Fibroblast of skin of scalp (primary cell): ENCODE measurements at places on chromosomes 6 and 20.

DNA sequence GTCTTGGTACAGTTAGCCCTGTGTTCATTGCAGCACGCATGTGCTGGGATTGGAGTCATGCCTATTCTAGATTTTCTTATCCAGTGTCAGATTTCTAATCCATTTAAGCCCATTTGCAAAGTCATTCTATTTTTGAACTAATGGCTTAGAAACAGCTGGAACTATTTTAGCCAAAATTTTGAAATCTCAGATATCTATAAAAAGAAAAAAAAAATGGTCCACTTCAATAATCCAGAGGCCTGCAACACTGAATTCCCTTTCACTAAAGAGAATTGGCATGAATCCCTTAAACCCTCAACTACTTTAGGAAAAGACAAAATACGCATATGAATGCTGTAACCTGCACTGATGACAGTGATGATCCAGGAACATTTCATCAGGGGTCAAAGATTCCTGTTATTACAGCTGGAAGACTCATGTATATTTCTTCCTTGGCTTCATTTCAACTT, 1.5 kb downstream of the COL21A1 start:
- peak; percentile 55 for DNase-seq

DNA sequence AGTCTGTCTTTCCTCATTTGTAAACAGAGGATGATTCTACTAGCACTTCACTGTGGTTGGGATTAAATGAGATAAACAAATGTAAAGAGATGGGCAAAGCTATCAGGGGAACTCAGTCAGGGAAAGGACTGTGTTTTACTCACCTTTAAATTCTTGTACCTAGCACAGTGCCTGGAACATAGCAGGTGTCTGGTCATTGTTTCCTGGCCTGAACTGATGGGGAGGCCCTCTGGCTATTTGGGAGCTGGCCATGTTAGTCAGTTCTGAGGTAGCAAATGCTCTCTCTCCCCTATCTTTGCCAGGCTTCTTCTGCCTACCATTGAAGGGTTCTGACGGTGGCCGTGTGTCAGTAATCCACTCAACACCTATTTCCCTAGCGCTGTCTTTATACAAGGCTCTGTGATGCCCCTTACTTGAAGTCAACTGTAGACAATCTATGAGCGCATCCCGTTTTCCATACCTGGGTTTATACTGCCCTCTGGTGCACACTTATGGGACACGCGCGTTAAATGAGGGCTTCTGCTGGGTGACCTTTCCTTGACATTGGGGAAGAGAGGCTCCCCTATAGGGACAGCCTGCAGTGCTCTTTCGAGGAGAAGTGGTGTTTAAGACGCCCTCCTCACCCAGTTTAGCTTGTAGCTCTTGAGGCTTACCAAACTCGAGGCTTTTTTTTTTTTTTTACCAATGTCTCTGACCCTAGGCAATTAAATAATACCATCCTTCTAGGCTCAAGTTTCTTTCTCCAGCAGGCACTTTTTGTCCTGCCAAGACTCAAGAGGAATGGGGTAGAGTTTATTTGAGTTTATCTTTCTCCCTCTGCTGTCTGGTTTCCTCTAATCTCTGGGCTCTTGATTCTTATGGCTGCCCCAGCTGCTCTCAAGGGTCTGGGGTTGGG, 4.0 kb upstream of the SPATS1 start:
- DNase-seq = peak; percentile 62

DNA sequence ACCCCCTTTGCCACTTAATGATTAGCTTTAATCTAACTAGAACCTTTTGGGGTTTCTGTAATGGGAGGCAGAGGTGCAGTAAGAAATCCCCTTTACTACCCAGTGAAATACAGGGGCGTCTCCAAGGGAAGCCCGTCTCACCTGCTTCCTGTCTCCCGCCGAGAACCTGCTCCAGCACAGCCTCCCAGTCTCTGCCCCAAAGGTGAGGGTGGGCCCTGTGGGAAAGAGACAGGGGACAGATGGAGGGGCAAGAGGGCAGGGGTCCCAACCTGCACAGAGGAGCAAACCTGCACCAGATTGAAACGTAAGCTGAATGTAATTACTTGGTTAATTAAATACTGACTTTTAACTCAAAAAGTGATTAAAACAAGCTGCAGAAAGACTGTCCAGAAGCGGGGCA, 474.2 kb upstream of the SULF2 start:
- DNase-seq = no peak

DNA sequence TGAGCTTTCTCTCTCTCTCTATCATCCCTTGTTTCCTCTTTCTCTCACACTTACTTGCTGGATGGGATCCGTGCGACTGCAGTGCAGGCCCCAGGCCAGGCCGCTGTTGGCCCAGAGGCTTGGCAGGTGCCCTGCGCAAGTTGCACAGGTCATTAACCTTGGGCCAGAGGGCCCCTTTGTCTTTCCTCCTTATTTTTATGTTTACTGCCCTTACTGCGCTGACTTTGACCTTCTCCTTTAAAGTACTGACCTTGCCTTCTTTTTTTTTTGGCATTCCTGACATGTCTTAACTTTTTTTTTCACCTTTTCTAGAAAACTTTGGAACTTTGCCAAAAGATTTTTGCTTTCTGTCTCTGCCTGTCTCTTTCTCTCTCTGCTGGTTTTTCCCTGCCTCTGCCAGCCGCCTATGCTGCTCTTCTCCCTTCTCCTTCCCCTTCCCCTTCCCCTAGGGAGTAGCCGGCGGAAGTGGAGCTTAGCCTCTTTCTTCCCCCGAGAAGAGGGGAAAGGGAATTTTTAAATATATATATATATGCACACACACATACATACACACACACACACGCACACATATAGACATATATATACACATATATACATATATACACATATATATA, 59.6 kb upstream of the CDH4 start:
- no peak for DNase-seq

- no peak for DNase-seq
Observed at GRCh38 chr6:10834823-10835222, 3.5 kb downstream of the MAK start.

- DNase-seq = no peak
Observed at GRCh38 chr6:155224618-155225017, 39.2 kb upstream of the CLDN20 start.

DNA sequence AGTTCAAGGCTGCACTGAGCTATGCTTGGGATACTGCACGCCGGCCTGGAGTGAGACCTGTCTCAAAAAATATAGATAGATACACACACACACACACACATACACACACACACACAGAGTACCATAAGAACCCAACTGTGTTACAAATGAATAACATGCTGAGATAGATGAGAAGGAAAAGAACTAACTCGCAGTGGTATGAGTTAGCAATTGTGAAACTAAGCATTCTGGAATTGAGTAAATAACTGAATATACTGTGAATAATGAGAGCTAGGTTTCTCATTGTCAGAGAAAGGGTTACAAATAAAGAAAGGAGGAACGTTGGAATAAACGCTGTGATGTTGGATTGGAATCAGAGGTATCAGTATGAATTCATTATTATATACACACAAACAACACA, 14.6 kb upstream of the FAXC start:
- no peak for DNase-seq

DNA sequence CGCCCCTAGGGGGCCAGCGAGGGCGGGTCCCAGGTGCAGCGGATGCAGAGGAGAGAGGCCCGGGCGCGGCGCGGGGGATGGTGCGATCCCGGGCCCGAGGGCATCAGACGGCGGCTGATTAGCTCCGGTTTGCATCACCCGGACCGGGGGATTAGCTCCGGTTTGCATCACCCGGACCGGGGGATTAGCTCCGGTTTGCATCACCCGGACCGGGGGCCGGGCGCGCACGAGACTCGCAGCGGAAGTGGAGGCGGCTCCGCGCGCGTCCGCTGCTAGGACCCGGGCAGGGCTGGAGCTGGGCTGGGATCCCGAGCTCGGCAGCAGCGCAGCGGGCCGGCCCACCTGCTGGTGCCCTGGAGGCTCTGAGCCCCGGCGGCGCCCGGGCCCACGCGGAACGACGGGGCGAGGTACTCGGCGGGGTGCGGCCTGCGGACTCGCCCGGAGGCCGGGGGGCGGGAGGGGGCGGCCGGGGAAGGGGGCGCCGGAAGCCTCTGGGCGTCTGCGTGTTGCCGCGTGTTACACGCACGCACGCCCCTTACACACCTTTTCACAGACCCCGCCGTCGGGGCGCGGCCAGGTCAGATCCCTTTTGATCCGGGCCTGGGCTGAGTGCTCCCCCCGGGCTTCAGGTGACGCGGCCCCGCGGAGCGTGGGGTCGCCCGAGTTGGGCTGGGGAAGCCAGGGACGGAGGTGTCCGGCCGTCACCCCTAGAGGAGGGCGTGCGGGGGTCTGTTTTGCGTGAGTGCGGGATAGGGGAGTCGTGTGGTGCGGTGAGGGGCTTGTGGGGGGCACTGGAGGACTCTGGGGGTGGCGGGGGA, 412 bp downstream of the TRIB3 start:
- DNase-seq = peak; percentile 86

- DNase-seq = no peak
Observed at GRCh38 chr6:136226674-136227377, 23.3 kb downstream of the MTFR2 start.

DNA sequence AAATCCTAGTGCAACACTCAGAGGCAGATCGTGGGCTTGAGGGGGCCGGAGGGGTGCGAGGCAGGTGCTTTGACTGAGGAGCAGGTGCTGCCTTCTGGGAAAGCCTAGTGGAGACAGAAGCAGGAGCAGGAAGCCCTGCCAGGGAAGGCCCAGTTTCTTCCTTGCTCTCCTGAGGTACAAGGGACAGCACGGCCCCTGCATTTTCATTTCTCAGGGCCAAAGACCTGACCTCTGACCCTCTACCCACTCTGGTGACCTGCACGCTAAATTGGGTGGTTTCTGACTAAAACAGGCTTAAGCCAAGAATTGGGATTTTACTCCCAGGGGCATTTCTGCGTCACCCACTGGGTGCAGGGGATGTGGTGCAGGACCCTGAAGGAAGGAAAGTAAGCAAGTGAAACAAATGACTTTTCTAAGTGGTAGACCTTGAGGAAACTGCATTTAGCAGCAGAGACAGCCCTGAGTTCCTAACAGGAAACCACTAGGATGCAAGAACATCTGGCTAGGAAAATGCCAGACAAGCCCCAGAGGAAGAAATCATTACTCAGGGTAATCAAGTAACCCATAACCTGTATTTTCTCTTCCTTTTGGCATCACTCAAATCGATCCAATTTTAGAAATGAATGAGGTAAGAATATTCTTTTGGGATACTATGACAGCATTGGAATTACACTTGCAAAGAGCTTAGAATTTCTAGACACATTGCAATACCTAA, 141.7 kb downstream of the CD164 start:
- no peak for DNase-seq

DNA sequence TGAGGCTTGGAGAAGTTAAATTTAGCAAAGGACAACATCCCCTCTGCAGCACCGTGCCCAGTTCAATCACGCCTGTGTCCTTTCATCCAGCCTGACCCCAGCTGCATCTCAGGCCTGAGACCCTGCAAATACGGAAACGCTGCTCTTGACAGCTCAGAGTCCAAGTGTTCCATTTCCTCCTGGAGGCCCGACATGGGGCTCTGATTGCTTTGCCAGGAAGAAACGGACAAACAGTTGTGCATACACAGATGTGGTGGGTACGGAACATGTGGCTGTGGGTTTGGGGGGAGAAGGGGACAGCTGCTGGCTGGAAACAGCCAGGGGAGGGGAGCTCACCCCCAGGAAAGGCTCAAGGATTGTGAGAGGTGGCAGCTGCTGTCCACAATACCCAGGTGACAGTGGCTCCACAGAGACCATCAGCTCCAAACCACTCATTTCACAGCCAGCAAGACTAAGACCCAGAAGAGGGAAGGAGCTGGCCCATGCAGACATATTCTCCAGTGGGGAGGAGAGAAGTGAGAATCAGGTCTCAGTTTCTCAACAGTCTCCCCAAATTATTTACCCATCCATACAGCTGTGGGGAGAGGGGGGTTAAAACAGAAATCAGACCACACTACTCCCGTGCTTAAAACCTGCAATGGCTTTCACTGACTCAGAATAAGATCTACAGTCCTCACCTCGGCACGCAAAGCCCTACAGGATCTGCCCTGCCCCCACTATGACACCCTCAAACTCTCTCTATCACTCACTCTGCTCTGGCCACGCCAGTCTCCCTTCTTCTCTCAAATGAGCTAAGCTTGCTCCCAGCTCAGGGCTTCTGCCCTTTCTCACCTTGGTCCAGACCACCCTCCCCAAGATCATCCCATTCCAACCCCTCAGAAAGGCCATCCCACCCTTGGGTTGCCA, 89.1 kb downstream of the PREX1 start:
- DNase-seq = no peak

GRCh38 chr6:103122766-103123601, 1729.5 kb downstream of the GRIK2 start:
- peak; percentile 61 for DNase-seq

DNA sequence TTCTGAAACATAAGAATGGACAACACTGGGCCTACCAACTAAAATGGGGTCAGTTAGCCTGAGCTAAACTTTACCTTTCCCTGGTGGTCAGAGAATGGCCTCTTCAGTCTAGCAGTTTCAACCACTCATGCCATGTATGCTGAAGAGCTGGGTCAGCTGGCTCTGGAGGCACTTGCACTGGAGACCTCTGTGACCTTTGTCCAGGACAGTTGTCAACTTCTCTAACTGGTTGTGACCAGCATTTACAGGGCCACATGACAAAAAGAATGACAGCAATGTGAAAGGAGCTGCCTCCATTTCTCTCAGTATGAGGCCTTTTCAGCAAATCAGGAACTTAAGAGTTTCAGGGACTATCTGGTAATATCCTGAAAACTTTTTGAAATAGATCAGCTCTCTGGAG, 59.9 kb upstream of the TMEM30A start:
- DNase-seq = no peak

GRCh38 chr20:57977141-57977540, 251.3 kb downstream of the ANKRD60 start:
- DNase-seq = no peak

GRCh38 chr6:140319209-140319608, 944.8 kb upstream of the CITED2 start:
- DNase-seq = peak; percentile 53

- DNase-seq = no peak
Observed at GRCh38 chr6:167442796-167443680, 118.2 kb downstream of the TTLL2 start.

DNA sequence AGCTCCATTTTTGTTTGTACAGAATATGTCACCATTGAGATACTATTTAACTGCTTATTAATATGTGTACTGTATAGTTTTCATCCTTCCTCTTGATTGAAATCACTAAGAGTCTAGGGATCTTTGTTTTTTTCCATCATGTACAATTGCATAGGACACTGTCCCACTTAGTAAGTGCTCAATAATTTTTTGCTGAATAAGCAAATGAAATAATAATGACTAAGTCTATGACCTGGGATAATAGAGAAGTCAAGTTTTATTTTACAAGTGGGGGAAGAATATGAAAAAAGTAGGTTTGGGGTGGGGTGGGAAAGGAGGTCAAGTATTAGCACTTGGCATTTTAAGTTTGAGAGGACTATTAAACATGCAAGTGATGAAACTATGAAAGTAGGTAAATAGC, 4.5 kb upstream of the EYS start:
- DNase-seq = no peak

GRCh38 chr6:131060311-131060710, 2.7 kb downstream of the EPB41L2 start:
- no peak for DNase-seq

DNA sequence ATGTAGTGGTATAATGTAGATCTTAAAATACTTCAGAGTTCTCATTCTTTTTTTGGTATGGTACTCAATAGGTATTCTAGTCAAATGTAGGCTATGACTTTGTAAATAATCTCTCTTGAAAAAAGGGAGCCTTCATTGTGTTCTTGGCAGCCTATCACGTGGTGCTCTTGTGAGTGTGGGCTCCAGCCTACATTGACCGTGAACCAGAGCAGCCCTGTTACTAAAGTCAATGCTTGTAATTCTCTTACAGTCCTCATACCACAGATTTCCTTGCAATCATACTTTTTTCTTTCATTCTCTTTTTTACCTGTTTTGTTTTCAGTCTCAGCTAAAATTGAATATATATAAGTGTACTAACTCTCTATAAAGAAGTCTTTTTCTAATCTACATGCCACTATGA, 31.1 kb downstream of the ARID1B start:
- DNase-seq = no peak
